ENCODE measurements at places on chromosomes 7 and 10. TPM values are rescaled to one million over a fixed set of nuclear protein-coding genes. Genes with fewer than 3 reads are reported as not detected.

The SLIT1 gene
- 0.32 TPM for total RNA-seq

- peaks cover 11% of the 10 kb centered on the region for H3K4me1 ChIP-seq
- peak within 1 kb of the TSS; percentile 82 for H3K4me3 ChIP-seq
- H3K27me3 ChIP-seq, result peaks cover 22% of the 10 kb centered on the region
- peak; percentile 54 for DNase-seq
- H3K27ac ChIP-seq, result peak within 1 kb of the TSS; percentile 78
- H3K36me3 ChIP-seq, result no peaks in the 10 kb centered on the region
These were observed at the start of gene RNLS for GRCh38 chr10:88582806-88583583. TSS of gene RNLS (minus strand) at chr10:88583318.

- no peak overlapping the region for H3K27ac ChIP-seq
- no peak for DNase-seq
- H3K4me1 ChIP-seq, result peaks cover 9% of the 10 kb centered on the region
- H3K4me3 ChIP-seq, result no peak overlapping the region
These were observed 194.1 kb downstream of the SKAP2 start for GRCh38 chr7:26670290-26670689.

GRCh38 chr7:5437348-5437892, 13.8 kb upstream of the TNRC18 start:
- no peak for DNase-seq
- no peak overlapping the region for H3K27ac ChIP-seq

GRCh38 chr7:44727158-44727936, 21.3 kb upstream of the ZMIZ2 start:
- no peak for DNase-seq
- peaks cover 6% of the 10 kb centered on the region for H3K27me3 ChIP-seq
- H3K4me3 ChIP-seq, result no peak overlapping the region
- H3K4me1 ChIP-seq, result peaks cover 4% of the 10 kb centered on the region

All from activated T-helper 2 cell treated with anti-CD3 and anti-CD28 coated beads, Interferon-gamma antibody, Interleukin-2, Interleukin-4, amounts not matched to agents 10 μg/mL and 5 μg/mL and 100 μg/mL, durations not matched to agents 14 hours and 24 hours and 36 hours (primary cell).